NT2/D1 (cell line): ENCODE measurements at places on chromosomes 16 and 17.

- DNase-seq: no peak
These were observed 2.5 kb downstream of the ADAT1 start for GRCh38 chr16:75620326-75621169.

DNA sequence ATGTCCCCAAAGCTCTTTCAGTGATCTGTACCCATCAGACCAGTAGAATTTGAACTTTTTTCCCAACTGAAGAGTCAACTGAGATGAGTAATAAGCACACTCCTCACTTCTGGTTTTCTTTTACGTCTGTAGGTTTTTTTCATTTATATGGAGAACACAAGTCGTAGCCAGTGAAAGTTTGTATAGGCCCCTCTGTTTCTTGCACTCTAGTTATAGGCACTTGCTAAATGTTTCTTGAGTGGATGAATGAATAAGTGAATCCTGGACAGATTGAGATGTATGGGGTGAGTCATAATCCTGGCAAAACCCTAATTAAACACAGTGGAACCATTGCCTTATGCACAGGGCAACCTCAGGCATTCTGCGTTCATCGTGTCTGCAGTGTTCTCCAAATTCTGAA lies 193.7 kb upstream of the TBX2 start:
- DNase-seq: no peak

- DNase-seq: no peak
These were observed 447.3 kb upstream of the MAF start for GRCh38 chr16:80047842-80048241.

DNA sequence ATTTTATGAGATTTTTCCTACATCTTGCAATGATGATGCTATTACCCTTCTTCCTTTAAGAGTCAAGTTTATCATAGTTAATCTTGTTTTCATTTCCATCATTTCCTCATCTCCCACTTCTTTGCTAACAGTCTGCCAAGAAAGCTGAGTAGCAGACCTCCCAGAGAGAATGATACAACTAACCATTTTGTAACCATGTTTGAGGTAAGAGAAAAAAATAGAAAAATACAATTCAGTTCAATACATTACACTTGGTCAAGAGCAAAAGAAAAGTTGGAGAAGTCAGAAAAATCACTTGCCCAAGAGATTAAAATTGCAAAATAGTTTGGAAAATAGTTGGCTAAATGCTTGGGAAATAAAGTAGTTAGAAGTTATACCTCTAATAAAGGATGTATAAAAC lies 154.4 kb downstream of the ABCA8 start:
- no peak for DNase-seq

DNA sequence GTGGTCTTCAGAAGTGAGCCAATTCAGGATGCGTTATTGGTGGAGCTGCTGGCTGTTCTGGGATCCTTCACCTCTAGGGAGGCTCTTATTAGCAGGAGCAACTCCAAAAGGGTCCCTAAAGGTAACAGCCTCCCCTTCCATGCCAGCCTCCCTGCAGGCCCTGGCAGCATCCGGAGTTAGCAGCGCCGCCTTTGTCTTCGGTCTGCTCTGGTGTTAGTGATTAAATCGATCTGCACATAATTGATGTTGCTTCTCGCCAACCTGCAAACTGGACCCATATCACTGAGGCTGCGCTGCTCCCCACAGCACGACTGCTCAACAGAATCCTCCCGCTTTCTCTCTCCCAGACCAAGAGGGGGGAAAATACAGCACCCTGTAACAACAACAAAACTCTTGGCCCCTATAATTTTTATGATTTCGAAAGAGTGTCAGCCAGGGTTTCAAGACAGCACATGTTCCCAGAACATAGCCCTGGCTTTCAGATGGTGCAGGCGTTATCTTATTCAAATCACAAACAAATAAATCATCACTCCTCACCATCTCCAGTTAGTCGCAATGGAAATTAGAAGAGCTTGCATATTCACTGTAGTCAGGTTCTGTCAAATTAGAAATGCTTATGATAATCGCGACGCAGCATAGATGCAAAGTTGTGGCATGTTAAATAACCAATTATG lies 76.0 kb downstream of the IRX3 start:
- DNase-seq: no peak

DNA sequence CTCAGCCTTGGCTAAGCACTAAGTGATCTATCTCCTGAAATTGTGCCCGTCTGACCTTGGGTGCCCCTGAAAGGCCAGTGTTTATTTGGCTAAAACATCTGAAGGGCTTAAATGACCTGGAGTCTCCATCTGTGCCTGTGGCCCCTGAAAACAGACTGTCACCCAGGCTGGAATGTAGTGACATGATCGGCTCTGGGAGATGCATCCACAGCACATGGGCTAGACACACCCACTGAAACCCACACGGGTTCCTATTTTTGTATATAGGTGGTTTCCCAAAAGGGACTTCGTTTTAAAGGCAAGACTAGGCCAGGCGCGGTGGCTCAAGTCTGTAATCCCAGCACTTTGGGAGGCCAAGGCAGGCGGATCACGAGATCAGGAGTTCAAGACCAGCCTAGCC lies 13.5 kb downstream of the CEP295NL start:
- DNase-seq: no peak

DNA sequence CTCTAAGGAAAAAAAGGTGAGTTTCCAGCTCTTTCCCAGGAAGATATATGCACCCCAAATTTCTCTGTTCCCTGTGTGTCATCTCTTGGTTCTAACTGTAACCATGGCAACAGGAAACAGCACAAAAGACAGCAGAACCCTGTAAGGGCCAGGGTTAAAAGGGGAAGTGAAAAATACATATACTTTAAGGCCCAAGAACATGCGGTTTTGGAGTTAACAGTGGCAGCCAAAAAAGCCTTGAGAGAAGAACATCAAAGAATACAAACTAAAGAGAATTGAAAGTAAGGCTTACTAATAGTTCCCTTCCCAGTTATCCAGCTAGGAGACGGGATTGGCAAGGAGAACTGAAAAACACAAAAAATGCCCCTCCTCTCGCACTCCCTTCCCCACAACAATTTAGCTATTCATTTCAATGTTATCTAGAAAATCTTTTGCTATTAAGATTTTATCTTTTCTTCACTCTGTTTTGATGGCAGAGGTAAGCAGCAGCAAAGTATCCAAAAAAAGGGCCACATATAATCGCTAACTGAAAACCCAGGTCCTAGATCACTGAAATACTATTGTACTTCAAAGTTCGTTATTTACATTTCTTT lies 1.5 kb downstream of the SPOP start:
- DNase-seq: no peak
